ENCODE measurements at places on chromosomes 5 and 9. TPM values are rescaled to one million over a fixed set of nuclear protein-coding genes. Genes with fewer than 3 reads are reported as not detected.

Gene ARSI
- total RNA-seq = not detected

Gene GZMA
- total RNA-seq = 87.6 TPM

GRCh38 chr9:121299467-121300282, 31.7 kb downstream of the GSN start:
- peak; percentile 71 for DNase-seq

Gene ZBED3
- 0.62 TPM for total RNA-seq

GRCh38 chr5:171840711-171841522, 55.3 kb downstream of the SMIM23 start:
- no peak for DNase-seq

Gene ZNF883
- total RNA-seq = 0.24 TPM

Gene ECM2
- total RNA-seq = not detected

DNA sequence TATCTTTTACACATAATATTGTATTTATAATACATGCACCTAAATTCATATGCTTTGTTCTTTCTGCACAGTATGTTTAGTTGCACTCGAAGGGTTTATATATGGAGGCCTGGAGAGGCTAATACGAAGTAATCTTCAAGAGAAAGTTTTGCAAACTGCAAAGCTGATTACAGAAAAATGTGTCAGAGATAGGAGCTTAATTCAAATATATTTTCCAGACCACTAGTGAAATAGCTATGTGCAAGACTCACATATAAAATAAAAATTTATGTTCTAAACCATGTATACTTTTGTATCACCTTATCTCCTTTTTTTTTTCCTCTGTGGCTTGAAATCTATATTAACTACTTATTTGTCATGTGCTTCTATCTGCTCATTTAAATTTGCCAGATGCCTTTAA, 313.8 kb downstream of the EFNA5 start:
- no peak for DNase-seq

DNA sequence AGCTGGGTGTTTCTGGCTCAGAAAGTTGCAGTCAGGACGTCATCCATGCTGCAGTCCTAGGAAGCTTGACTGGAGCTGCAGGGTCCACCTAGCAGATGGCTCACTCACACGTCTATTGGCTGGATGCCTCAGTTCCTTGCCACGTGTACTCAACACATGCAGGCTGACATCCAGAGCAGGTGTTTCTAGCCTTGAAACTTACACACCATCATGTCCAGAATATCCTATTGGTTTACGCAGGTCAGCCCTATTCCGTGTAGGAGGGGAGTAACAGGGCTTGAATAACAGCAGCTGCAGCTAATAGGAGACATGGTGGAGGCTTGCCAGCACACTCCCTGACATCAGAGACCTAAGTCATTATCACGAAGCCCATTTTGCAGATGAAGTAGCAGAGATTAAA, 473.5 kb downstream of the ACTL7B start:
- DNase-seq = no peak

Gene PCAT7
- total RNA-seq = not detected

- no peak for DNase-seq
Measured at GRCh38 chr9:70083429-70083828, 39.8 kb downstream of the MAMDC2 start.

DNA sequence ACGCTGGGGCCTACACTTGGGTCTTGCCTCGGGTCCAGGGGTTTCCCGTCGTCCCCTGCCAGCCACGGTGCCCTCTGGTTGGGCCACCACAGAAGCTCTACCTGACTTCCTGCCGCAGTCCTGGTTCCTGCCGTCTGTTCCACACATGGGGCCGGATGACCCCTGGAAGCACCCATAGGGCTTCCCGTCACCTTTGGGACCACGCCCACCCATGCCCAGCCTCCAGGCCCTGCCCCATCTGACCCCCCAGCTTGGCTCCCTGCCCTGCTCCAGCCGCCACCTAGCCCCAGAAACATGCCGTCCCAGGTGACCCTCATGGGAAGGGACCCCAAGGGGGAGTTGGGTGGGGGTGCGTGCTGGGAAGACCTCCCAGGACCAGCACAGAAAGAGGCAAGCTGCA, 13.7 kb downstream of the MRPL36 start:
- DNase-seq = no peak

Gene MCIDAS
- total RNA-seq = not detected

DNA sequence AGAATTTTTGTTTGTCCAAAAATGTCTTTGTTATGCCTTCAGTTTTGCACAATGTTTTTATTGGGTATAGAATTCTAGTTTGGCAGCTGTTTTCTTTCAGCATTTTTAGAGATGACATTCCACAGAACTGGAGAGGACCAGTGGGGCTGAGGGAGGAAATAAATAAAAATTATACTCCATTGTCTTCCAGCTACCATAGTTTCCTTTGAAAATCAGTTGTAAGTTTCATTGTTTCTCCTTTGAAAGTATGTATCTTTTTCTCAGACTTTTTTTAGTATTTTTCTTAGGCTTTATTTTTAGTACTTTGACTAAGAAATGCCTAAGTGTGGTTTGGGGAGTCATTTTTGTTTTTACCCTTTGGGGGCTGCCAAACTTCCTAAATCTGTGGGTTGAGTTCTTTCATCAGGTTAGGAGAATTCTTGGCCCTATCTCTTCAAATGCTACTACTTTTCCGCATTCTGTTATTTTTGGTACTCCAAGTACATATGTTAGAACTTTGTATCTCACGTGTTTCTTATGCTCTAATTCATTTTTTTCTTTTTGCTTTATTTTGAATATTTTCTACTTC, 15.2 kb upstream of the FBLL1 start:
- no peak for DNase-seq

DNA sequence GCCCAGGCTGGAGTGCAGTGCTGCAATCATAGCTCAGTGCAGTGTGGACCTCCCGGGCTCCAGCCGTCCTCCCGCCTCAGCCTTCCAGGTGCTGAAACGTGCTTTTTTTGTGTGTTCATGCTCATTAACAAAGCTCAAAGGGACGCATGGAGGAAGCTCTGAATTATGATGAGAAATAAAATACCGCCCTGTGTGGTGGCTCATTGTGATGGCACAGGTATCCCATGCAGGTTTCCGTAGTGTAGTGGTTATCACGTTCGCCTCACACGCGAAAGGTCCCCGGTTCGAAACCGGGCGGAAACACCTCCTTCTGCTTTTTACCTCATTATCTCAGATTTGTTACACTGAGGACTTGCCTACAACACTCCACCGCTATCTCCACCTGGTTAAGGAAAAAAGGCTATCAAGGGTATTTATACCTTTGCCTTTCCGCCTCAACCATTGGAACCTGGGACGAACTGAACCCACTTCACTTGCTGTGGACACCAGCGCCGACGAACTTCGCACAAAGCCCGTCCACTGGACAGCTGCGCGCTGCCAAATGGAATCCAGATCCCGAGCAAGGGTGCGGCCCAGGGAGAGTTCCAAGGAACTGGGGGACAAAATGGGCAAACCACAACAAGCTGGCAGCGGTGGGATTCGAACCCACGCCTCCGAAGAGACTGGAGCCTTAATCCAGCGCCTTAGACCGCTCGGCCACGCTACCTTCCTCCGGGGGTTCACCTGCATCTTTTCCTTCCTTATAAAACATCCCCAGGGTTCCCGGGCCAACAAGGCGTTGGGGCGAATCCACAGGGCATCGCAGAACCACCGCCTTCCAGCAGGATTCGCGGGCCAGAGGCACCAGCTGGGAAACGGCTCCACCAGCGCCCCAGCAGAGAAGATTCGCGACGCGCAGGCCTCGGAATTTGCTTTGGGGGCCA, 26.3 kb downstream of the OR2V2 start:
- DNase-seq = peak; percentile 88

DNA sequence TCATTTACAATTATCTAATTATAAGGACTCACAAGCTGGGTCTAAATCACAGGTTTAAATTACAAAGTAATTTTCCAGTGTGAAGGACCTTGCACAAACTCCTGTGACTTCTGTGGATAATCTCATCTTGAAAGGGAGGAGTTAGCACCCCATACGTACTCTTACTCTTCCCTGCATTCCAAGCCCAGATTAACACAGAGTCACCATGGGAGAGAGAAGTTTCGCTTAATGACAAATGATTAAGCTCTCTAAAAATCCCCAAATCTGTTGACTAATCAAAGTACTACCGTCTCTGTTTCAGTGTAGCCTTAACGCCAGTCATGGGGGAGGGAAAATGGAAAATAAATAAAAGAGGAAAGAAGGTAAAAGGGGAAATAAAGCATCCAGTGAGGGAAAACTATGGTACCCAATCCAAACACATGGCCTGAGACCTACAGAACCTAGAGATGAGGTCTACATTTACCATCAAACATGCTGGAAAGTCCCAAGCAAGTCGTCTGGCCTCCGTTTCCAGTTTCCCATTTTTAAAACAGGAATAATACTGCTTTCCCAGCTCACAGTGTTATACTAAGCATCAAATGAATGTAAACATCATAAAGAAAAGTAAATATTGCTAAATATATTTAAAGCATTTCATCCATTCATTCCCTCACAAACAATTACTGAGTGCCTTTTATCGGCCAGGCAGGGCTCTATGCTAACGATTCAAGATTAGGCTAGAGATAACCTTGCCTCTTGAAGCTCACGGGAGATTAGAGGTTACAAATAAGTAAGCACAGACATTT, 63.2 kb downstream of the PCA3 start:
- DNase-seq = no peak

GRCh38 chr9:114371973-114372917, 15.5 kb downstream of the AKNA start:
- DNase-seq = peak; percentile 88

DNA sequence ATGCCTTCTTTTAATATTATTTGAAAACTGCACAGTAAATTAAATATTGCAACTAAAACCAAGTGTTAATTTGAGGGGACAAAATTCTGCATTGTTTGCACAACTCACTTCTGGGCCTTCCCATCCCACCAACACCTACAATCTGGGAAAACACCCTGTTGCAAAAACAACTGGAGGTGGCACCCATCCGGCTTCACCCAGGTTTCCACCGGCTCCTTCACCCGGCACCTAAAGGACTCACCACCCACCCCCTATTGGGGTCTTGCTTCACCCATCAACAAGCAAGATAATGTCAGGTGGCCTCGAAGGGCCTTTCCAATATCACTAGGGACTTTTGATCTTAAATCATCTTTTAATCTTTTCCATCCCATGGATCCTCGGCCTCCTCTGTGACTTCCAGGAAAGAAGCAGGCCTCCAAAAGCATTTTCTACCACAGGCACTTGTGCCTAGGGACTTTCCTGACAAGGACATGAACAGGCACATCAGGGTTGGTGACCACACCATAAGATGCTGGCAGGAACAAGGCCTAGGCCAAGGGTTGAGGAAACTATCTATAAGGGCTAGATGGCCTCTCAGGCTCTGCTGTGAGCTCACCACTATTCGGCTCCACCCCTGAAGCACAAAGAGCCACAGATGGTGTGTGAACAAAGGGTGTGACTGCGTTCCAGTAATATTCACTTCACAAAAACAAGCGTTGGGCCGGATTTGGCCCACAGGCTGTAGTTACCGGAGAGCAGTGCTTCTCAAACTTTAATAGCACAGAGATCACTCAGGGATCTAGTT, 205.1 kb downstream of the AUH start:
- peak; percentile 76 for DNase-seq

GRCh38 chr9:2780846-2781245, 63.0 kb downstream of the PUM3 start:
- no peak for DNase-seq

GRCh38 chr5:151798674-151799073, 26.9 kb downstream of the G3BP1 start:
- DNase-seq = no peak

- peak; percentile 83 for DNase-seq
Measured at GRCh38 chr9:128124873-128125579, 2.5 kb downstream of the PTGES2 start.

- DNase-seq = no peak
Measured at GRCh38 chr5:141781910-141782309, 96.3 kb downstream of the PCDH1 start.

DNA sequence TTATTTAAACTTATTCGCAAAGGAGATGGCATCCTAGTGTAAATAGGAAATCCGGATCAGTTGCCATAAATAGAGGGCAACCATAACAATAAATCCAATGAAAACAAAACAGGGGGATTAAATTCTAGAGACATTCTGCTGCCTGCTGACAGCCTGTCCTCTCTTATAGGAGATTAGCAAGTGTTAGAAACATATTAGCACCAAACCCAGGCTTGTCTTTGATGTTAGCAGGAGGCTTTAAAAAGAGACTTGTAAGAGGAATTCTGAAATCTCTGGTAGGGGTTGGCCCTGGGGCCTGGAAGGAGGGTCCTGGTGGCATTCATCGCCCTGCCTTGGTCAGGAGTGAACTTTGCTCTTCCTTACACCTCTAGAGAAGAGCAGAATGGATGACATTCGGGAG, 21.6 kb downstream of the NDST1 start:
- DNase-seq = no peak

GRCh38 chr9:101995231-101995630, 256.8 kb upstream of the GRIN3A start:
- no peak for DNase-seq

Gene ZFP2
- total RNA-seq = 0.33 TPM

DNA sequence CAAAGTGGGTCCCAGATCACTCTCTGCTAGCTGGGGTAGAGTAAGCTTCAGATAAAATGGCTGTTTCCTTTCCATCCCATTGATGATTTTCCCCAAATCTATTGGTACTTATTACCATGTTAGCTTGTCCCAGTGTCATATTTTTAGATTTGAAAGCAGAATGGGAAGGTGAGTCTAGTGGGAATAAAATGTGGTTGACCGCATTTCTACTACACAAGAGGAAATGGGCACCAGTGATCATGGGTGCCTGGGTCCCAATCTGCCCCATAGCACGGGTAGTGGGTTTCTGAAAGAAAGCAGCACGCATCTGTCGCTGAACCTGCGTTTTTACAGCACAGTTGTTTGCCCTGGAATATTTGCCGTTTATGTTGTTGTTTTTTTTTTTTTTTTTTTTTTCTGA, 20.1 kb downstream of the DAPK1 start:
- no peak for DNase-seq

- peak; percentile 35 for DNase-seq
Measured at GRCh38 chr5:150764530-150764929, 5.7 kb upstream of the DCTN4 start.

GRCh38 chr9:136793086-136793946, 2.2 kb downstream of the TMEM141 start:
- no peak for DNase-seq

DNA sequence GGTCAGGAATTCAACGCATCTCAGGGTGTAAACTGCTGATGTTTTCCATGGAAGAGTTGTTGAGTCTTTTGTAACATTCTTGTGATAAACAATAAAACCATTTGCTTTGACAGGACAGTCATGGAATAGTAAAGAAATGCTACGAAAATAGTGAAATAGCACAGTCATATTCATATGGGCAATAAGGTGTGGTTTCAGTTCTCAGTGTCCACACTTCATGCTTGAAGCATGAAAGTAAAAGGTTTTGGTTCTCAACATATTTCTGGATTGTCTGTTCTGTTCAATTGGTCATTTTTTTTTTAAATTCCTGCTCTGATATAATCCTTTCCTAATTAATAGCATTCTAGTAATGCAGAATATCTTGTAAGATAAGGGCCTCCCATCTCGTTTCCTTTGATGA, 467.6 kb upstream of the ZNF608 start:
- DNase-seq = no peak

Gene BDP1
- 39.4 TPM for total RNA-seq

DNA sequence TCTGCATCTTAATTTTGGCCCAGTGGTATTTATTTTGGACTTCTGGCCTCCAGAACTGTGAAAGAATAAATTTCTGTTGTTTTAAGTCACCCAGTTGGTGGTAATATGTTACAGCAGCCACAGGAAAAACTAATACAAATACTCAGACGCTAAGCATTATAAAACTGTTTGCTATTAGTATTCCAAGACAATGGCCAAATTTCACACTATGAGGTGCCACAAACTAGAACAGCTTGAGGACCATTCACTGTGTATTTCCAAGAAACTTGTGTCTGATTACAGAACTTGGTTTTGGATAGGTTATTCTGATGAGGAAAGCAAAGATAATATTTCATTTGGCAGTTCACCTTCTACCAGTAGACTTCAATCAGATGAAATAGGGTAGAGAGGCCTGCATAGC, 16.3 kb upstream of the ISOC1 start:
- no peak for DNase-seq

Gene SLC25A48
- not detected for total RNA-seq
